ENCODE measurements at places on chromosomes 6 and 20.
A peak's percentile ranks its signal among the peaks of the same experiment; 100 is the strongest.

DNA sequence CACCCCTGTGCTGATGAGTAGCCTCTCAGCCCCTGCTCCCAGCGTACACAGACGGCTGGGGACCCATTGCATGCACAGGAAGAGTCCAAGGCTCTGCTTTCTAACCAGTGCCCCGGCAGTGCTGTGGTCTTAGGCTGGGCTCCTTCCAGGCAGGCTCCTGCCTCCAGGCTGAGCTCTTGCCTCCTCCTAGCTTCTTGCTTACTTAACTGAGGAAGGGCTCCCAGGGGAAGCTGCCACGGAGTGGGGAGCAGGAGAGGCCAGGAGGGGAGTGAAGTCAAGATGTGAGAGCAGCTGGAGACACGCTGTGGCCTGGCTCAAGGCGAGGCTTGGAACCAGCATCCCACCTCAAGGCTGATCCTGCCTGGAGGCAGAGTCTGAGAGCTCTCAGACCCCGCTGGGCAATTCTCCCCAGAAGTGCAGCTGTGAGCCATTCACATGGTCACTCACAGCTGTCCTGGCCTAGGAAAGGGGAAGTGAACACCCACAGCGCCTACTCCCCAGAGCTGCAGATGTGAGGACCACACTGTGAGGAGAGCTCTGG is 141.0 kb downstream of the TBXT start:
- DNase-seq: no peak
- H3K4me3 ChIP-seq: no peak overlapping the region
- no peak overlapping the region for H3K27ac ChIP-seq
- H3K27me3 ChIP-seq: no peaks in the 10 kb centered on the region
- H3K36me3 ChIP-seq: no peaks in the 10 kb centered on the region

DNA sequence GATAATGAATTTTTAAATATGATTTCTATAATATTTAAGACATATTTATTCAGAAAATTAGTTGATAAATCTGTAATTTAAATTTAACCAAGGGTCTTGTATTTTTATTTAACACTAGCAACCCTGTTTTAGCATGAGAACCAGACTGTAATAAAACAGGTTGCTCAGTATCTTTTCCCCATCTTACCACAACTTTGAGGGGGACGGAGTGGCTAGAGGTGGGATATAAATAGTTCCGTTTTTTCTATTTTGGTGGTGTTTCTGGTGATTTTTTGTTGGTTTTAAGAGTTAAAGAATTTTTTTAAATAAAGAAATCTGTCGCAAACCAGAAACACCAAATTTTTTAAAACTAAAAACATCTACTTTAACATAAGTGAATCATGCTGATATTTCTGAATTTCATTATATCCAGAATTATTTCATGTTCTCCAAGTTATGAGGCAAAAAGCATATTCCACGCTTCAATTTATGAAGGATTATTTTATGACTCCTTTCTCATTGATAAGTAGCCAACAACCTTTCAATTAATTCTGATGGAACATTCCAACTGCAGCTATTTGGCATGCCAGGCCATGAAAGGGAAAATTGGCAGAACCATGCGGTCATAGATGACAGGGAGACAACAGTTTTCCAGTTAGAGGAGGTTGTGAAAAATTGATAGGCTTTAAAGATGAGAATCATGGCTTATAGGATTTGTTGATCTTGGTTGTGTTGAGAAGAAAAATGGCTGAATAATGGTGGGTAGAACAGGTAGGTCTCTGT is 151.9 kb upstream of the CARMIL1 start:
- no peaks in the 10 kb centered on the region for H3K4me1 ChIP-seq
- no peak overlapping the region for H3K27ac ChIP-seq
- no peak overlapping the region for H3K4me3 ChIP-seq
- DNase-seq: no peak

GRCh38 chr6:45597424-45597823 is 219.7 kb upstream of the SUPT3H start:
- H3K36me3 ChIP-seq: no peaks in the 10 kb centered on the region
- H3K4me3 ChIP-seq: no peak overlapping the region
- no peak overlapping the region for H3K27ac ChIP-seq
- no peaks in the 10 kb centered on the region for H3K27me3 ChIP-seq
- DNase-seq: no peak
- H3K4me1 ChIP-seq: peaks cover 2% of the 10 kb centered on the region

DNA sequence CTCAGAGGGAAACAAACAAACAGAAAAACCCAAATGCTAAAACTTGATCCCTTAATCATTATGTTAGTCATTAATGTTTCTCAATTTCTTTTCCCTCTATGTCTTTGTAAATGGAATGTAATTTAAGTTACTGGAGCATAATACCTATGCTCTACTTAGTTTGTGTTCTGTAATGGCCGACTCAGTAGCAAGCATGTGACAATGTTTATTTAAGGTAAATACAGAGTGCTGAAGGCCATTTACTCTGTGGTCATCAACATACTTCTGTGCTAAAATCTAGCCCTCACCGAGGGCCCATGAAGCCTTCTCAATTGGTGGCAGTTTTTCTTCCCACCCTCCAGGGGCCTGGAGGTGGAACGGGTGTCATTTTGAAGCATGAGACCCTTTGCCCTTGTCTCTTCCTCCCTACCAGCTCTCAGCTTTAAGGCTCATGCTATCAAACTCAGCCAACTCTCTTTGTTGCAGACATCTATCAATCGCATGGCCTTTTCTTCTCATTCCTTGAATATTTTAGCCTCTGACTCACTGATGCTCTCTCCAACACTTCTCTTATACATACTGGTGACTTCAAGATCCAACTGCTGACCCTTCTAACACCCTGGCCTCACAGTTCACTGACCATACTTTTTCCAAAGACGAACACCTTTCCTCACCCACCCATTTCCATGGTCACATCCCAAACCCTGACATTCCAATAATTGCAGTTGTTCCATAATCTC is 48.2 kb downstream of the STX7 start:
- H3K4me1 ChIP-seq: no peaks in the 10 kb centered on the region
- no peak overlapping the region for H3K4me3 ChIP-seq
- H3K27me3 ChIP-seq: no peaks in the 10 kb centered on the region

DNA sequence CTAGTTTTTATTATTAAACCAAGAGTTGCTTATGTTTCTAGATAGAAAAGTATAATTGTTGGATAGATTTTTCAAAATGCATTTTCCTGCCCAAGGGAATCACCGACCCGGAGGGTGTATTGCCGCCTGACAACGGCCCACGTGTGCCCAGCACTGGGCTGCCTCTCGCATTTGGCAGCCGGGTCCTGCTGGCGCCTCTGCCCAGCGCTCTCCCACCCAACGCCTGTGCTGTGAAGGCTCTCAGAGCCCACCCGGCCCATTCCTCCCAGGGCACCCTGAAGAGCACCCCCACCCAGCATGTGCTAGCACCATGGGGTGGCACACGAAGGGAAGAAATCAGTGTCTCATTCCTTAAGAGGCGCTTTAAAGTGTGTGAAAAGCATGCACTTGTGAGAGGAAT is 88.3 kb upstream of the AFDN start:
- H3K36me3 ChIP-seq: no peaks in the 10 kb centered on the region
- DNase-seq: no peak
- H3K27me3 ChIP-seq: peaks cover 19% of the 10 kb centered on the region
- no peak overlapping the region for H3K4me3 ChIP-seq

DNA sequence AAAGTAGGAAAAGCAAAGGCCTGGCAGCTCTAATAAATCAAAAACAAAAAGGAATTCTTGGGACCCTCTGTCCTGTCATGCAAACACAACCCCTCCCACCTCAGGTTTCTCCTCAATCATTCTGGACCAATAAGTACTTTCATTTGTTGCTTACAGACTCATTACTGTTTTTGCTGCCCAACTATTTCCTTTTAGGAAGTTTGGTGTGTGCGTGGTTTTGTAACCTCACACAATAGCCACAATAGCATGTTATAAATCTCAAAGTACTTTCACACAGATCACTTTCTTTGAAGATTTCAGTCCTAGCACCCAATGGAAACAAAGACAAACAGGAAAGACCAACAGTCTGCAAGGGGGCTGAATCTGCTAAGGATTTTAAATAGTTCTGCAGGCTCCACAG is 4.5 kb downstream of the MRPL14 start:
- H3K36me3 ChIP-seq: peaks cover 4% of the 10 kb centered on the region
- H3K4me3 ChIP-seq: no peak overlapping the region
- no peak for DNase-seq
- H3K27me3 ChIP-seq: no peaks in the 10 kb centered on the region

GRCh38 chr20:42756991-42757390 is 432.7 kb downstream of the PTPRT start:
- no peak overlapping the region for H3K27ac ChIP-seq
- no peaks in the 10 kb centered on the region for H3K36me3 ChIP-seq
- DNase-seq: no peak

GRCh38 chr6:2793534-2794151 is 28.4 kb downstream of the WRNIP1 start:
- peak; percentile 17 for DNase-seq
- H3K4me1 ChIP-seq: peaks cover 21% of the 10 kb centered on the region

DNA sequence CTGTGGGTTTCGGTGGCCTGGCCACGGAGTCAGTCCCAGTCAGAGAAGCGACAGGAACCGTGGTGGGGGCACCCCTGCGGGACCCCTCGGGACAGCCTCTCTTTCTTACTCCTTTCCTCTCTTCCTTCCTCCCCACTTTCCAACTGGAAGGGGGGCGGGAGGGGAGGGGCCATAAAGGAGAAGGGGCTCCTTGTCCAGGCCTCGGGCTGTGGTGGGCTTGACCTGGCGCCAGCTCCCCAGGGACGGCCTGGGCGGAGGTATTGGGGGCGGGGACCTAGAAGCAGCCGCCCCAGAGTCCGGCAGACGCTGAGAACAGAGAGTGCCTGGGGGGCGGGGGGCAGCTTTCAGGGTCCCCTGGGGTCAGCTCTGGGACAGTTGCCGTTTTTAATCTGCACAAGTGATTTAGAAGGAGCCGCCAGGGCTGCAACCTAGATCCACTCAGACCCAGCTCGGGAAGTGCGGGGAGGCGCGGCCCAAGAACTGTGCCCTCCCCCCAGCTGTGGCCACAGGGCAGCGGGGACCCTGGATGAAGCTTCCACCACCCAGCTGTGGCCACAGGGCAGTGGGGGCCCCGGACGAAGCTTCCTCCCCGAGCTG is 6.4 kb upstream of the ABHD16B start:
- H3K4me3 ChIP-seq: no peak overlapping the region
- no peak overlapping the region for H3K27ac ChIP-seq
- peaks cover 42% of the 10 kb centered on the region for H3K4me1 ChIP-seq
- H3K27me3 ChIP-seq: no peaks in the 10 kb centered on the region
- no peaks in the 10 kb centered on the region for H3K36me3 ChIP-seq

DNA sequence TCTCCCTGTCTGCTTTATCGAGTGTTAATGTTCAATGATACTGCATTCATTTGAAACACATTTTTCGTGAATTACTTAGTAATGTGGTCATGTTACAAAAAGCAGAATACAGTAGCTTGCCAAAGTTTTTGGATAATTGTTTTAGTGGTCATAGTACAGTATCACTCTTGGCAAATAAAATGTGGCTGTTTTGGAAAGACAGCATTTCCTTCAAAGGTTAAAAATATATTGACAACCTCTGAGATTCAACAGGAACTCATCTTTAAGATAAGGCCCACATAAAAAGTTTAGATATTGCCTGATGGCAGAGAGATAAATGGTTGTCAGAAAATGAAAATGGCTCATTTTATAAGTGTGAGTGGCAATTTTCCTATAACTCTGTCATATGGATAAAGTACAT is 297.7 kb upstream of the MAN1A1 start:
- no peaks in the 10 kb centered on the region for H3K27me3 ChIP-seq
- no peak overlapping the region for H3K4me3 ChIP-seq
- no peaks in the 10 kb centered on the region for H3K36me3 ChIP-seq
- H3K27ac ChIP-seq: no peak overlapping the region
- no peak for DNase-seq
- no peaks in the 10 kb centered on the region for H3K4me1 ChIP-seq

- H3K27me3 ChIP-seq: no peaks in the 10 kb centered on the region
- DNase-seq: no peak
- H3K4me3 ChIP-seq: no peak overlapping the region
Observed at GRCh38 chr6:55040102-55040848, 134.0 kb upstream of the HCRTR2 start.

GRCh38 chr6:141218583-141218982 is 914.1 kb upstream of the GJE1 start:
- H3K27ac ChIP-seq: no peak overlapping the region
- no peaks in the 10 kb centered on the region for H3K27me3 ChIP-seq
- H3K4me1 ChIP-seq: no peaks in the 10 kb centered on the region
- DNase-seq: no peak
- no peaks in the 10 kb centered on the region for H3K36me3 ChIP-seq
- no peak overlapping the region for H3K4me3 ChIP-seq

DNA sequence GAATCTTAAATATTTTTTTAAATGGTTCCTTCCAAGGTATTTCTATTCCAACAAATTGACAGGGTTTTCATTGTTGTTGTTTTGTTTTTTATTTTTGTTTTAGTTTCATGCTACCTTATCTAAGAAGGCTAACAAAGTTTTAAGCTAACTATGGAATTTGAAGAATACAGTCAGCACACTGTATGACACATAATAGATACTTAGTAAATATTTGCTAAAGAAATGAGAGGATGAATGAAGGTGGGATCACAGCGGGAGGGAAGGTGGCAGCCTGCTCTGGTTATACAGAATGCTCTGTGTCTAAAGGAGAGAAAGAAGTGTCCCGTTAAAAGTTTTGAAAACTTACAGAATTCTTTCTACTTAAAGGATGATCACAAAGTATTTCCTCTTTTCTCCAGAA is 43.7 kb upstream of the DST start:
- H3K4me1 ChIP-seq: no peaks in the 10 kb centered on the region
- H3K4me3 ChIP-seq: no peak overlapping the region
- no peaks in the 10 kb centered on the region for H3K36me3 ChIP-seq
- no peak for DNase-seq
- H3K27me3 ChIP-seq: no peaks in the 10 kb centered on the region
- no peak overlapping the region for H3K27ac ChIP-seq

- H3K4me1 ChIP-seq: no peaks in the 10 kb centered on the region
- DNase-seq: no peak
- peaks cover 5% of the 10 kb centered on the region for H3K27me3 ChIP-seq
- H3K36me3 ChIP-seq: no peaks in the 10 kb centered on the region
- H3K27ac ChIP-seq: no peak overlapping the region
Observed at GRCh38 chr6:161292145-161292544, 18.3 kb upstream of the AGPAT4 start.

DNA sequence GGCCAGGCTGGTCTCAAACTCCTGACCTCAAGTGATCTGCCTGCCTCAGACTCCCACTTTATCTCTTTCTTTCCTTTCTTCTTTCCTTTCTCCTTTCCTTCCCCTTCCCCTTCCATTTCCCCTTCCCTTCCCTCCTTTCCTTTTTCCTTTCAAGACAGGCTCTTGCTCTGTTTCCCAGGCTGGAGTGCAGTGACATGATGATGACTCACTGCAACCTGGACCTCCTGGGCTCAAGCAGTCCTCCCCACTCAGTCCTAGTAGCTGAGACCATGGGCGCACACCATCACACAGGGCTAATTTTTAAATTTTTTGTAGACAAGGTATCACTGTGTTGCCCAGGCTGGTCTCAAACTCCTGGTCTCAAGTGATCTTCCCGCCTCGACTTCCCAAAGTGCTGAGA is 377.6 kb upstream of the ZFP64 start:
- no peak overlapping the region for H3K4me3 ChIP-seq
- peaks cover 2% of the 10 kb centered on the region for H3K27me3 ChIP-seq
- no peak overlapping the region for H3K27ac ChIP-seq

GRCh38 chr6:148440016-148440415 is 97.4 kb downstream of the SASH1 start:
- H3K4me1 ChIP-seq: no peaks in the 10 kb centered on the region
- no peaks in the 10 kb centered on the region for H3K36me3 ChIP-seq
- H3K4me3 ChIP-seq: no peak overlapping the region
- H3K27ac ChIP-seq: no peak overlapping the region
- peaks cover 3% of the 10 kb centered on the region for H3K27me3 ChIP-seq

GRCh38 chr20:50521221-50522052 is 11.3 kb downstream of the PTPN1 start:
- no peak for DNase-seq
- peaks cover 60% of the 10 kb centered on the region for H3K4me1 ChIP-seq
- H3K4me3 ChIP-seq: no peak overlapping the region
- H3K36me3 ChIP-seq: peaks cover 3% of the 10 kb centered on the region

All from T-cell (primary cell).